ENCODE measurements at places on chromosomes 5 and 9.

- peak; percentile 21 for DNase-seq
These were observed 745.2 kb upstream of the WWC1 start for GRCh38 chr5:167546270-167546669.

DNA sequence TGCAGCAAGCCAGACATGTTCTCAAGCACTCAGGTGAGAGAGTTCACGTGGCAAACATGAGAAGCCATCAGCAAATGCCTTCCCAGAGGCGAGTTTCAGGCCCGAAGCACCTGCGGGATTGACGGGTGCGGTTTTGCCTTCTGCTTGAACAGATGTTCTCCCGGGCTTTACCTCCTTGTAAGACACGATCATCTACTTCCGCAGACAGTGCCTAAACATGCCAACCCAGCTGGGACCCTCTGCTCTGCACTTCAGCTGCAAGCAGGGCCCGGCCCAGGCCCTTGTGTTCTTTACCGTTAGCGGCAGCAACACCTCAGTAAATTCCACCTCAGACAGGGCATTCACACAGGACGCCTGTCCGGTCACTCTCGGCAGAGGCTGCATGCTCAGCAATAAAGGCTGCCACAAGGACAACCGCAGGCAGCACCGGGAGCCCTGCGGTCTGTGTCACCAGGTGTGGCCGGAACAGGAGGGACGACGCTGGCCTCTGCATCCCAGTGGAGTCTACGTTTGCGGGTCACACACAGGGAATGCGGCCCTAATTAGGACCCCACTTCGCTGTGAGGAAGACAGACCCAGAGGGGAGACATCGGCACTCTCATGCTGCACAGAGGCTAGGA, 139.6 kb downstream of the ROR2 start:
- DNase-seq = no peak

DNA sequence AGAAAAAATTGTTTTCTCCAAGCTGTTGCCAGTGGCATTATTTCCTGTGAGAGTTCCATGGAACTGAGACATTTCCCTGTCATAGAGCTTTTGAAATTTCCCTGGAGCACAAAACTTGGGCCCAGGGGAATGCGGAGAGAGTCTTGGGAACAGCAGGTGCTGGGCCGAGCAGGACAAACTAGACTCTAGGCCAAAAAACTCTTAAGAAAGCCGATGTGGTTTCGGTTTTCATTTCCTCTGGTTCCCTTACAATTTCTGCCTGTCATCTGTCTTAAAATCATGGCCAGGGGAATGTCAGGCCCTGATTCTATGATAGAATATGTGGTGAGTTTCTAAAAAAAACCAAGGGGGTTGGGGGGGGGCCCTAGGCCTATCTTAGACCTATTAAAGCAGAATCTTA, 4.6 kb downstream of the SLC35A4 start:
- no peak for DNase-seq

DNA sequence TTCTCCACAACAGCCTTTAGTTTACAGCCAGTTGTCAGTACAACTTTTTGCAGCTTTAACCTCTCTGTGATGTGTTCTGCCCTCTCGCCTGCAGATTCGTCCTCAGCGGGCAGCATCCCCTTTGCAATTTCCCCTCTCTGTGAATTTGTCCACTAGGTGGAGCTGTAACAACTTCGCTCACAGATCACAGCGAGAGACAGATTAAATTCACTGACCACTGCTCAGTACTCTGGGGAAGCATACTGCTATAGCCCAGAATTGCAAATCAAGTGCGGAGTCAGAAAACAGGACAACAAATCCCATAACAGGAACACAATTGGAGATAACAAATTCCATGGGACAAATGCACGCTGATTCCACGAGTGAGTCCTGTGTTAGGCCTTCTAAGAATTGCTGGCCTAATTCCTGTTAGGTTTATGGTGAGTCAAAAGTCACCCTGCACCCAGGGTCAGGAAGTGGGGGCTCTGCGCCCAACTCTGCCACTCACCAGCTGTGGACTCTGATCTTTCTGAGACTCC, 2124.9 kb downstream of the MAT2B start:
- peak; percentile 3 for DNase-seq

- DNase-seq = no peak
These were observed 284.7 kb upstream of the IRX2 start for GRCh38 chr5:3036041-3036788.

DNA sequence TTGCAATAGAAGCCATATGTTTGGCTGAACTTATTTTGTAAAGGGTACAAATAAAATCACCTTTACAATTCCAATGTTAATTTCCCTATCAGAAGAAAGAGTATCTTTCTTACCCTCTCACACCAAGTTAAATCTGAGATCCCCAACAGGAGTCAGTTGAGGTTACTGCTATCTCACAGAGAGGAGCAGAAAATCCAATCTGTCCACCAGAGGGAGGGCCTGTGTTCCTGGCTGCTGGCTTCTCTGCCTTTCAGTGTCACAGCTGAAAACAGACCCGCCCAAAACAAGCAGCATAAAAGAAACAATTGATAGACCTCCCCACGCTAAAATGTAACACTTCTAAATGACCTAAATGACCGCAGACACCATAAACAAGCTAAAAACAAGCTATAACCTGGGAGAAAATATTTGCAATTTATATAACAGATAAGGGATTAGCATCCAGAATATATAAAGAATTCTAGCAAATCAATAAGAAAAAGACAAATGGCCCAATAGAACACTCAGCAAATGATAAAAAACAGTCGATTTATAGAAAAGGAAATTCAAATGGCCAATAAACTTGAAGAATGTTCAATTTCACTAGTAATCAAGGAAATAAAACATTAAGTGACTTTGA, 24.5 kb upstream of the MVB12B start:
- peak; percentile 56 for DNase-seq

- DNase-seq = peak; percentile 73
These were observed 27.6 kb downstream of the AQP7 start for GRCh38 chr9:33374634-33375237.

GRCh38 chr9:21579247-21579671, 97.1 kb upstream of the IFNE start:
- DNase-seq = no peak

- DNase-seq = no peak
These were observed 551.2 kb upstream of the TUSC1 start for GRCh38 chr9:26229324-26230054.

GRCh38 chr9:18996211-18996610, 36.8 kb downstream of the SAXO1 start:
- DNase-seq = no peak

- DNase-seq = no peak
These were observed 57.9 kb upstream of the IER5L start for GRCh38 chr9:129235931-129236331.

- no peak for DNase-seq
These were observed 21.5 kb upstream of the WDR38 start for GRCh38 chr9:124831642-124832364.

DNA sequence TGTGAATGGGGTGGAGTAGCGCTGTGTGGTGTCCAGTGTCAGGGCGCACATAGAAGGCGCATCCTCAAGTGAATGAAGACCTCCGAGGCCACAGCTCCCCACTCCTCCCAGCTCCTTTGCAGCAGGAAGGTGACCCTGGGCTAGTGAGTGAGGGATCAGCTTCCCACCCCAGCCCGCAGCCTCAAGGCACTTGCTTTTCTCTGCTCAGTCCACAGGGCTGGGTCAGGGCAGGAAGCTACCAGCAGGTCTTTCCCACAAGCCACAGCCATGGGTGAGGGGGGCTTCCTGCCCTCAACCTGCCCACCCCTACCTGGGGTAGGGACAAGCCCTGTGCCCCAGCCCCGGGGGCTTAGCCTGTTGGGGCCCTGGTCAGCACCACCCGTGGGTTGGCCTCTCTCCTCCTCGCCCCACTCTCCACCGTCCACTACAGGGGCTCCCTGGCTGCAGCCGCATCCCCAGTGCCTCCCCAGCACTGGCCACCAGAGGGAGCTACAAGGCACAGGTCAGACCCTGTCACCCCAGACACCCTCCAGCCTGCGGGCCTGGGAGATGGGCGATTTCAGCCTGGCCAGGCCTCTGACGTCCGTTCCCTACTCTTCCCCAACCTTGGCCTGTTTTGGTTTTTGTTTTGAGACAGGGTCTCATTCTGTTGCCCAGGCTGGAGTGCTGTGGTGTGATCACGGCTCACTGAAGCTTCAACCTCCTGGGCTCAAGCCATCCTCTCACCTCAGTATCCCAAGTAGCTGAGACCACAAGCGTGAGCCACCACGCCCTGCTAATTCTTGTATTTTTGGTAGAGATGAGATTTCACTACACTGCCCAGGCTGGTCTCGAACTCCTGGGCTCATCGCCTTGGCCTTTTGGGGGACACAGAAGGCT, 1.3 kb upstream of the ABCA2 start:
- DNase-seq = no peak

DNA sequence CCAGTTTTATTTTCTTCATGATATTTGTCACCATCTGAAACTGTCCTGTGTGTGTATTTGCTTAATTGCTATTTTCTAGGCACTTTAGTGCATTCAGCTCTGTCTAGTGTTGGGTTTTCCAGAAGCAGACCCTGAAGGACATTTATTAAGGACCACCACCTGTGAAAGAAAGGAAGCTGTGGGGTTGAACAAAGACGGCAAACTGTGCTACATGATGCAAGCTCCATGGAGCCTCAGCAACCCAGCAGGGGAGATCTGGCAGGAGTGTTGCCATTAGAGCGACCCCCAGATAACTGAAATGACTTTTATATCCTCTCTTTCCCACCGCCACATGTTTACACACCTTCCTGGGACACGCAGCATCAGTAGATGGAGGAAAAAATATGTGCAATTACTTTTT, 125.5 kb downstream of the GABRB2 start:
- DNase-seq = peak; percentile 11

GRCh38 chr5:151374539-151374938, 27.2 kb upstream of the SLC36A2 start:
- DNase-seq = no peak

DNA sequence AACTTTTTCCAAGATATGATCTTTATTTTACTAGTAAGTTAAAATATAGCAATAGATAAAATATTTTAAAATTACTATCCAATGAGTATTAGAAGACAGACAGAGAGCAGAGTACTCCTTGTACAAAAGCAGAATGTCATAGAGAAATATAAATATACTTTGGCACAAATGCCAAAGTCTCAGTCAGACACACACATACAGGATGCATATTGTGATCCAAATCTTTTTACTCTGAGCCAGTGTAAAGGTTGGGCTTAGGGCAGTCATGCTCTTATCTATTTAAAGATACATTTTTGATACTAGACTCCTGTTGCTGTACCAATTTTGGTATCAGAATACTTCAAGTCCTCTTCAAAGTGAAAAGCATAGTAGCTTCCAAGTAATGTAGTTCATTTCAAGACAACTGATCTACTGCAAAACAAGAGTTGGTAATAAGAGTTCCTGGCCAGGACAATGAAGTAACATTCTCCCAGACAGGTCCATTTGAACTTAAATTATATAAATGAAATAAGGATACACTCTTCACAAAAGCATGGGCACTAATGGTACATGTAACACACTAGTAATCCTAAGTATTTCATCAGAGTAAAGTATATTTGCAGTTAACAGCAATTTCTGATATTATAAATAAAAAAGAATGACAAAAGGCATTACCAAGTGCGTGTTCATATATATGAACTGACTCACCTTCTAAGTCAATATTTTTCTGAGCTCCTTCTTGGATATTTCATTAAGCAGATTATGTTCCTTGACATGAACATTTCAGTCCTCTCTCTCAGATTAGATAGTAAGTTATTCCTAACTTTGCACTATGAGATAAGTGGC, 10.5 kb downstream of the PFDN1 start:
- DNase-seq = no peak

DNA sequence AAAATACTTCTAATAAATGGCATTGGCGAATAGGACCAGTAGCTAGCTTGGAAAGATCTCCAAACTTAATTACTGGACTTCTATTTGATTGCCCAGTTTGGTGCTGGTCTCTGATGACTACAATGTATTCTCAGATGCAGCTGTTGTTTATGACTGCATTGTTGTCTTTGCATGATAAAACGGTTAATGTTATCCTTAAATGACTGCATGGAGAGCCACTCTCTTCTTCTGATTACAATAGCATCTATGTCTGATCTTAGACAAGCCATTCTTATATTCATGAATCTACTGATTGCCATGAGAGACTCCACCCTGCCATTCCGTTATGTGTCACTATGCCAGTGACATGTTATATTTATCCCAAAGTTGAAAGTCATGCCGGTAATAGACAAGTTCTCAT, 42.9 kb upstream of the ERBIN start:
- DNase-seq = no peak

GRCh38 chr5:34597034-34598027, 58.8 kb upstream of the RAI14 start:
- DNase-seq = no peak

- DNase-seq = no peak
These were observed 9.4 kb upstream of the C5orf15 start for GRCh38 chr5:133977858-133978257.

- no peak for DNase-seq
These were observed 201.2 kb downstream of the ACTL7B start for GRCh38 chr9:108654566-108654965.

Measured in NCI-H1694 (cell line).